ENCODE measurements at places on chromosomes 1 and 21.

- no peak for DNase-seq
Measured at GRCh38 chr1:172343240-172344160, 77.0 kb upstream of the C1orf105 start.

DNA sequence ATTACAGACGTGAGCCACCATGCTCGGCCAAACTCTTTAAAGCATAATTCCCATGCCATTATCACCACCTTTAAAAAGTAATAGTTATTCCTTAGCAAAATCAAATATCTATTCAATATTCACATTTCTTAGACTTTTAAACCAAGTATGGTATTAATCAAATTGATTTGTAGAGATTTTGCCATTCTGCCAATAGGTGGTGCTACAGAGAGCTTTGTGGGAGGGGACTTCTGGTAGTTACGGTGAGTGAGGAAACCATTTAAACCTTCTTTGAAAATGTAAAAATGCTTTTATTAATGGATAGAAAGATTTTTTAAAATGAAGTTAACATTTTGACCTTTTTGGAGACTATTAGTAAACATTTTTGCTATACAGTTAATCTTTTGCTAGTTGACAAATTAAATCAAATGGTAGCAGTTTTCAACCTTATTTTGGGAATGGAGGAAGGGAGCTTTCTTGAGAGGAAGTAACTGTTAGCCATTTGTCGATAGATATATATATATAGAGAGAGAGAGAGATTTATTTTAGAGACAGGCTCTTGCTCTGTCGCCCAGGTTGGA is 19.3 kb downstream of the IARS2 start:
- DNase-seq, result no peak

- no peak for DNase-seq
Measured at GRCh38 chr1:169576935-169577331, 9.3 kb downstream of the F5 start.

DNA sequence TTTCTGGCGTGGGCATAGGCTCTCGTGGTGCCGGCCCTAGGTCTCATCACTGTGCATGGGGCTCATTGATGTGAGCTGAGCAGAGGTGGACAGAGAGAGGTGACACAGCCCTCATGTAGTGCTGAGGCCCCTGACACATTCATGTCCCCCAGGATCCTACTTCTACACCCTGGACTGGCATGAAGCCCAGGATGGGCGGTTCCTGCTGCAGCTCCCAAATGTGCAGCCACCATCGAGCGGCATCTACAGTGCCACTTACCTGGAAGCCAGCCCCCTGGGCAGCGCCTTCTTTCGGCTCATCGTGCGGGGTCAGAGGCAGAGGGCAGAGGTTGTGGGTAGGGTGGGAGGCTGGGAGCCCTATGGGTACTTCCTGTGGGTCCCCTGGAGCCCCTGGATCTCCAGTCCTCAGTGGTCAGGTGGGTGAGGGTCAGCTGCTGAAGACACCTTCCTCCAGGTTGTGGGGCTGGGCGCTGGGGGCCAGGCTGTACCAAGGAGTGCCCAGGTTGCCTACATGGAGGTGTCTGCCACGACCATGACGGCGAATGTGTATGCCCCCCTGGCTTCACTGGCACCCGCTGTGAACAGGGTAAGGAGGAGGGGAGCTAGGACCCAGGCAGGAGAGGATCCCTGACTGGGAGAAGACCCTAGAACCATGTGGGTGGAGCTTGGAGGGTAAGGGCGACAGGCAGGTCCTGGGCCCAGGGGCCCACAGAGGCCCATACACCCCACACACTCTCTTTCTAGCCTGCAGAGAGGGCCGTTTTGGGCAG is 6.1 kb downstream of the TIE1 start:
- no peak for DNase-seq

- no peak for DNase-seq
Measured at GRCh38 chr1:38068980-38069340, 22.4 kb upstream of the POU3F1 start.

DNA sequence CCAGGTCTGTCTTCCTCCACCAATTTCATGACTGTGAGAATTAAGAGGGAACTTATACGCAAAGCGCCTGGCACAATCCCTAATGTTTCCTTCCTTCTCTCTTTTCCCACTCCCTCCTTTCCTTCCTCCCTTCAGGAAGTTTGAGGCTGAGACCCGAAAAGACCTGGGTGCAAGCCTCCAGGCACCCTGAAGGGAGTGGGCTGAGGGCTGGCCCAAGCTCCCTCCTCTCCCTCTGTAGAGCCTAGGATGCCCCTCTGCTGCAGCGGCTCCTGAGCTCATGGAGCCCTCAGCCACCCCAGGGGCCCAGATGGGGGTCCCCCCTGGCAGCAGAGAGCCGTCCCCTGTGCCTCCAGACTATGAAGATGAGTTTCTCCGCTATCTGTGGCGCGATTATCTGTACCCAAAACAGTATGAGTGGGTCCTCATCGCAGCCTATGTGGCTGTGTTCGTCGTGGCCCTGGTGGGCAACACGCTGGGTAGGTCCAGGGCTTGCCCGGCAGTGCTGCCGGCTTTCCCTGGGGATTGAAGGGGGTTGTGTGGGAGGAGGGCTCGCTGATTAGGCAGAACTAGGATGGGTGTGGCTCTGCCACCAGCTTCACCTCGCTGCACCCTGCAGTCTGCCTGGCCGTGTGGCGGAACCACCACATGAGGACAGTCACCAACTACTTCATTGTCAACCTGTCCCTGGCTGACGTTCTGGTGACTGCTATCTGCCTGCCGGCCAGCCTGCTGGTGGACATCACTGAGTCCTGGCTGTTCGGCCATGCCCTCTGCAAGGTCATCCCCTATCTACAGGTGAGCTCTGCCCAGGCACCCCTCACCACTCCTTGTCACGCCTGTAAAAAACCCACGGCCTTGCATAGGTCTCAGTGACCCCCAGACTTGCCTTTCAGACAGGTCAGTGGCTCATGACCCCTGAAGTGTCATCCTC is 1.7 kb downstream of the HCRTR1 start:
- no peak for DNase-seq

GRCh38 chr1:54272772-54273091 is 72.8 kb downstream of the MRPL37 start:
- DNase-seq, result no peak

- no peak for DNase-seq
Measured at GRCh38 chr1:27343639-27344025, 1.8 kb downstream of the SYTL1 start.

All from NCI-H187 (cell line).